IgD-negative memory B cell (primary cell): ENCODE measurements at places on chromosomes 5 and 9. TPM values are rescaled to one million over a fixed set of nuclear protein-coding genes. Genes with fewer than 3 reads are reported as not detected.

Gene COL5A1
- polyA plus RNA-seq: not detected

Gene LCP2
- polyA plus RNA-seq: 31.6 TPM

Gene PCDHGC3
- 3.9 TPM for polyA plus RNA-seq

Gene SLC45A2
- polyA plus RNA-seq: not detected

Gene SPATA31A3
- polyA plus RNA-seq: not detected

Gene HMCN2
- not detected for polyA plus RNA-seq

Gene EDIL3
- not detected for polyA plus RNA-seq

Gene EFNA5
- not detected for polyA plus RNA-seq
